CD4-positive, alpha-beta T cell treated with Interleukin-15 for 1 hour (primary cell): ENCODE measurements at places on chromosomes 6 and 20.

- DNase-seq = no peak
These were observed 130.6 kb upstream of the FAM83B start for GRCh38 chr6:54716010-54716409.

DNA sequence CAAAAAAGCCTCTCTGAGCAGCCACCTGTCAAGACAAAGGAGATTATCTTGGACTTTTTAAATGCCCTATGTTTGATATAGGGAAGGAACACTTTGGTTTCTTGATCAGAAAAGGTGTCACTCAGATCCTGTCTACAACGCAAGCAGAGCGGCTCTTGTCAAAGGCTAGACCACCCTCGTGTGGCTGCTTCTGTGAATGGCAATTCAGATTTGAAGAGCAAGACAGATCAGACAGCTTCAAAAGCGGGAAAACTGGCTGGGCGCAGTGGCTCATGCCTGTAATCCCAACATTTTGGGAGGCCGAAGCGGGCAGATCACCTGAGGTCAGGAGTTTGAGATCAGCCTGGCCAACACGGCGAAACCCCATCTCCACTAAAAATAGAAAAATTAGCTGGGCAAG is 10.1 kb upstream of the NXT1 start:
- DNase-seq = peak; percentile 38

GRCh38 chr6:119957195-119957594 is 607.6 kb upstream of the MAN1A1 start:
- DNase-seq = no peak

- no peak for DNase-seq
These were observed 105.7 kb downstream of the MTFR2 start for GRCh38 chr6:136144251-136145023.

DNA sequence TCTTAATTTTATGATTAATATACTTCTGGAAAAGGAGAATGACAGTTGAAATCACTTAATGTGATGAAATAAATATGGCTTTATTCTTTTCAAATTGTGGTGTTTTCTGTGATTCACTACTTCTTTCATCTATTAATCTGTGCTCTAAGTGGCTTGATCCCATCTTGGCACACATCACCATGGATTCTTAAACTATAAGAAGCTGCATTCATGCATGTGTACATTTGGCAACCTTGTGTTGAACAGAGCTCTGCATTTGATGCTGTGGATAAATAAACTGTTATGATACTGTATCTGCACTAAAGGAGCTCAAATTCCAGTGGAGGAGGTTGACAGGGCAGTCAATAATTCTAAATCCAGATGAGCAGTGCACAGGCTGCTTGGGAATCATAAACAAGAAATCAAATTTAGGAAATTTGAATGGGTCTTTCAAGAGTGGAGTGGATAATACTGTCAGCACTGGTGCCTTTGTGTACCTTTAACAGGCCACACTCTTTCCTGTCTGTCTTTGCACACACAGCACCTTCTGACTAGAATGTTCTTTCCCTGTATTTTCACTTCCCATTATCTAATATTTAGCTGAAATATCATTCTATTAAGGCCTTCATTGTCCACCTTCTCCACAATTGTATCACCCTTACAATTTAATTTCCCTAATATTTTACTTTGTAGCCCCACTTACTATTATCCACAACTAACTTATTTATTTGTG is 252.9 kb downstream of the GRM1 start:
- no peak for DNase-seq

GRCh38 chr6:46469021-46469420 is 22.2 kb downstream of the RCAN2 start:
- DNase-seq = no peak

DNA sequence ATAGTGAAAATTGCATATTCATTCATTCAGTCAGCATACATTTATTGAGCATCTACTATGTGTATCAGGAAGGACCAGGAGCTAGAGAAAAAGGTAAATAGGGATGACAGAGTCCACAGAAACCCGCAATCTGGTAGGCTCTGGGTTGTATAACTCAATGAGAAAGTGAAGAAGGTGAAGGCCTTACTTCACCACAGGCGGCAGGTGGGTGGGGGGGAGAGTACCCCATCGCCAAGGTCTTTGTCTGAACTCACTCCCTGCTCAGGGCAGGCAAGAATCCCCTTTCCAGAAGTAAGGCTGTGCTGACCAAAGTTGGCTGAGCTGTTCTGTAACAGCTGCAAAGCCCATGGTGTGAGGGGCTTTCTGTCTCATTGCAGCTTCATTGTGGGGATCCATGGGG is 81.3 kb downstream of the CDH26 start:
- no peak for DNase-seq

DNA sequence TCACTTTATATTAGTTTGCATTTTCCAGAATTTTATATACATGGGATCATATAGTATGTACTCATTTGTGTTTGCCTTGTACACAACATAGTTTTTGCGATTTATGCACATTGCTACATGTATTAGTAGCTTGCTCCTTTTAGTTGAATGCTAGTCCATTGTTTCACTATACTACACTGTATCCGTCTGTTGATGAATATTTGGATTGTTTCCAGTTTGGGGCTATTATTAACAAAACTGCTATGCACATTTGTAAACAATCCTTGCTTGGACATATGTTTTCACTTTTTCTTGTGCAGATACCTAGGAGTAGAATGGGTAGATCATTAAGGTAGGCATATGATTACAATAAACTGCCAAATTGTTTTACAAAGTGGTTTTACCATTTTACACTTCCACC is 3.9 kb upstream of the LRRC1 start:
- no peak for DNase-seq
